ENCODE measurements at places on chromosomes 12 and 14. TPM values are rescaled to one million over a fixed set of nuclear protein-coding genes. Genes with fewer than 3 reads are reported as not detected.

The SERPINA10 gene
- polyA plus RNA-seq: not detected

The FGD4 gene
- 0.34 TPM for polyA plus RNA-seq

The KRT2 gene
- 0.20 TPM for polyA plus RNA-seq

The C12orf42 gene
- polyA plus RNA-seq: 4.5 TPM

The GPHN gene
- polyA plus RNA-seq: 14.4 TPM

The RNASE4 gene
- 2.5 TPM for polyA plus RNA-seq

The SLC16A7 gene
- 20.3 TPM for polyA plus RNA-seq

The ANG gene
- polyA plus RNA-seq: 2.8 TPM

The CLEC9A gene
- not detected for polyA plus RNA-seq

The OR6C3 gene
- not detected for polyA plus RNA-seq

The COL2A1 gene
- polyA plus RNA-seq: not detected

The KRT6C gene
- not detected for polyA plus RNA-seq

The KITLG gene
- polyA plus RNA-seq: not detected

The APAF1 gene
- 5.3 TPM for polyA plus RNA-seq

The PRH1 gene
- polyA plus RNA-seq: 1.2 TPM

The OAS1 gene
- 49.3 TPM for polyA plus RNA-seq

The APOF gene
- not detected for polyA plus RNA-seq

The LRRK2 gene
- polyA plus RNA-seq: not detected

The SLC11A2 gene
- polyA plus RNA-seq: 7.4 TPM

The LTBR gene
- not detected for polyA plus RNA-seq

The SLC17A8 gene
- polyA plus RNA-seq: not detected

The MYO1A gene
- polyA plus RNA-seq: not detected

The NABP2 gene
- polyA plus RNA-seq: 4.1 TPM

The KRT71 gene
- polyA plus RNA-seq: not detected

The ARHGEF40 gene
- 0.52 TPM for polyA plus RNA-seq

The SOX5 gene
- polyA plus RNA-seq: not detected

The LMBR1L gene
- polyA plus RNA-seq: 35.9 TPM

The MMP14 gene
- polyA plus RNA-seq: not detected

All from CD4-positive, alpha-beta memory T cell (primary cell).